WTC11 (cell line): ENCODE measurements at places on chromosomes 13 and 19.

- DNase-seq, result no peak
Measured at GRCh38 chr13:110392510-110393240, 85.6 kb downstream of the COL4A2 start.

DNA sequence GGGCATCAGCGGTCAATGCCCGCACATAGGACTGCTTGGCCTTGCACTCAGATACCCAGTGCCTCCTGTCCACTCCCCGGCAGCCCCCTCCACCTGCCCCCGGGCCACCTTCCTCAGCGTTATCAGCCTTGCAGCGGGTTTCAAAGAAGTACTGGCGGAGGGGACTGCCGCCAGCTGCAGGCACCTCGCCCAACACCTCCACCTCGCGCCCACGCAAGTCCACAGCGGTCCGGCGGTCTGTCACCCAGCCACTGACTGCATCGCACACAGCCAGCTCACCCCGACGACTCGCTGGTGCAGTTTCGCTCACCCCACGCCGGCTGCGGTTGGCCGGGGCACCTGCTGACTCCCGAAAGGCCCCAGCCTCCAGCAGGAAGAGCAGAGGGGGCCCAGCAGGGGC is 3.2 kb downstream of the NTF4 start:
- no peak for DNase-seq

DNA sequence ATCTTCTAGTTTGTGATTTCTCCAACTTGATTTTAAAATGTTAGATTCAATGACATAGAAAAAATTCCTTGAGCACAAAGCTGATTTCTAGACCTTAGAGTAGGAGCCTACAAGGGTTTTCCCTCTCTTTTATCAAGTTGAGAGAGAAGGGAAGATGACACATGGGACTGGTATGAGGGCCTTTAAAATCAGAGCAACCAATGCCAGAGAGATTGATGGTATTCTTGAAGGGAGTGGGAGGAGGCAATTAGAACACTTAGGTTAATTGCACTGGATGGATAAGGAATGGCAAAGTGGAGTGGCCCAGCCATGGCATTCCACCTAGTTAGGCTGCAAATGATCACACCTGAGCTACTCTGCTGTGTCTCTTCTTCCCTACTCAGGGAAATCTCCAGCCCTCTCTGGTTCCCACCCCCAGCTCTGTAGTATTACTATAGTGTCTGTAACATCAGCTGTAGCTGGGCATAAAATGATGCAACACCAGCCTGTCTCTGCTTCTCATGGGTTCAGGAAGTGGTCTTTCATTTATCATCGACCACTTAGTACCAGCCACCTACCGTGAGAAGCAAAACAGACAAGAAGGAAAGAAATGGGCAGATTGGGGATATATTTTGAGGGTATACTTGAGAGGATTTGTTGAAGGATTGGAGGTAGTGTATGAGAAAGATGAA is 333.6 kb downstream of the DLEU7 start:
- DNase-seq, result no peak

- no peak for DNase-seq
Measured at GRCh38 chr13:107234319-107235073, 666.6 kb upstream of the ARGLU1 start.

DNA sequence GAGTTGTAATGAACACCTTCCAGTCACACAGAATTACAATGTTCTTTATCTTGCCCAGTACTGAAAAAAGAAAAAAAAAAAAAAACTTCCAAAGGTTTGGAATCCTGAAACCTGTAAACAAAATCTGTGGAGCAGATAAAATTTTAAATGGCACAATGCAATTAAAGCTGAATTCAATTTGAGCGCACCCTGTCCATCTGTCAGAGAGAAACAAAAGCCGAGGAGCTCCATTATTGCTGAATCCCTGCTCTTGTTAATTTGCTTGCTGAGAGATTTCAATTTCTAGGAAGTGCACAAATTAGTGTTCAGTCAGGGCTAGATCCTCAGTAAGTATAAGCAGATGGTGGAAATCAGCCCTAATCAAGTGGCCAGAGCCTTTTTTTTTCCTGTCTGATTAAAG is 65.2 kb downstream of the DACH1 start:
- DNase-seq, result no peak

- no peak for DNase-seq
Measured at GRCh38 chr19:588741-589692, 664 bp upstream of the HCN2 start.

- DNase-seq, result no peak
Measured at GRCh38 chr13:47858042-47859025, 142.7 kb downstream of the SUCLA2 start.

- no peak for DNase-seq
Measured at GRCh38 chr13:30400376-30400775, 21.9 kb upstream of the UBE2L5 start.

- DNase-seq, result no peak
Measured at GRCh38 chr19:44857837-44858236, 11.7 kb downstream of the NECTIN2 start.

- no peak for DNase-seq
Measured at GRCh38 chr19:582497-583197, 7.0 kb upstream of the HCN2 start.

- no peak for DNase-seq
Measured at GRCh38 chr13:29099781-29100406, 279.8 kb downstream of the MTUS2 start.

- DNase-seq, result no peak
Measured at GRCh38 chr13:84951128-84951527, 848.1 kb downstream of the SLITRK6 start.

- DNase-seq, result no peak
Measured at GRCh38 chr13:24270639-24271141, 38.7 kb upstream of the C1QTNF9 start.

DNA sequence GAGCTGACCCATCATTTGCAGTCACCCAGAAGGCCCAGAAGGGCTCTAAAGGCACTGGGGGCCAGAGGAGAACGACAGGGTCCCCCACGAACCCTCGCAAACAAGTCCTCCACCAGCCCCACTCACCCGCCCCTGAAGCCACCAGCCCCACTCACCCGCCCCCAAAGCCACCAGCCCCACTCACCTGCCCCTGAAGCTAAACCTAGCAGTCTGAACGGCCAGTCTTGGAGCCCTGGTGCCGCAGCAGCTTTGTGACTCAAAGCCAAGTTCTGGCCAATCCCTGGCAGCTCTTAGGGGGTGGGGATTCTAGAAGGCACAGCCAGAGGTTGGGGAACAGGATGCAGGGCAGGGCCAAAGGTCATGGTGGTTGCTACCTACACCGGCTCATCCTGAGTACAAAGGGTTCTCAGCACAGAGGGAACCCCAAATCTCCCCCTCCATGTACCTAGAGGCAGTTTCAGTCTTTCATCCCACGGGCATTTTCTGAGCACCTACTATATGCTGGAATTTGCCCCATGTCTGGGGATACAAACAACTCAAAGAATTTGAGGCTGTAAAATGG is at the start of gene IQCN:
Gene IQCN (minus strand): TSS at position 234 of the 562 bp plus-strand sequence. CDS start 4,974 bp downstream, outside the sequence.
- DNase-seq, result no peak

- no peak for DNase-seq
Measured at GRCh38 chr13:110503037-110503901, 58.3 kb downstream of the RAB20 start.

DNA sequence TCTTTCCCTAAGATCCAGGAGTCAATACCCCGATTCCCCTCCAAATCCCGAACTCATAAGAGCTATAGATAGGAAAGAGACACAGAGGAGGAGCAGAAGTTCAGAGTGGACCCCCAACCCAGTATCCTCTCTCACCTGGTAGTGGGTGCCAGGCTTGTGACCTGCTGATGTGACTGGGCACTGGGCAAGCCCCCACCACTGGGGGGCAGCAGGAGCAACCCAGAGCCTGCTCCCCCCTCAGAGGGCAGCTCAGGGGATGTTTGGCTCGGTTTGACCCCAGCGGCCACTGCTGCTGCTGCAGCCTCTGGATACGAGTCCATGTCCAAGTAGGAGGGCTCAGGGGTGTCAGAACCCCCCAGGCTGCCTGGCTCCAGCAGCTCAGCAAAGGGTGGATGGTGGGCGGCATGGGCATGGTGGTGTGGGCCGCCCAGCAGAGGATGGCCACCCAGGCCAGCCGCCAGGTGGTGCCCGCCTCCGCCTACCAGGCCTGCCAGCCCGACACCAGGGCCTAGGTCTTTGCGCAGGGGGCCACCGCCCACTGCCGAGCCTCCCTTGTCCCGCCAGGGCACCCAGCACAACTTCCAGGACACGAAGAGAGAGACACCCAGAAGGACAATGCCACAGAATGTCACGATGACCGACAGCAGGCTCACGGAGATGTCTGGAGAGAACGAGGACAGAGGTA is 7.4 kb downstream of the SYT3 start:
- DNase-seq, result no peak

DNA sequence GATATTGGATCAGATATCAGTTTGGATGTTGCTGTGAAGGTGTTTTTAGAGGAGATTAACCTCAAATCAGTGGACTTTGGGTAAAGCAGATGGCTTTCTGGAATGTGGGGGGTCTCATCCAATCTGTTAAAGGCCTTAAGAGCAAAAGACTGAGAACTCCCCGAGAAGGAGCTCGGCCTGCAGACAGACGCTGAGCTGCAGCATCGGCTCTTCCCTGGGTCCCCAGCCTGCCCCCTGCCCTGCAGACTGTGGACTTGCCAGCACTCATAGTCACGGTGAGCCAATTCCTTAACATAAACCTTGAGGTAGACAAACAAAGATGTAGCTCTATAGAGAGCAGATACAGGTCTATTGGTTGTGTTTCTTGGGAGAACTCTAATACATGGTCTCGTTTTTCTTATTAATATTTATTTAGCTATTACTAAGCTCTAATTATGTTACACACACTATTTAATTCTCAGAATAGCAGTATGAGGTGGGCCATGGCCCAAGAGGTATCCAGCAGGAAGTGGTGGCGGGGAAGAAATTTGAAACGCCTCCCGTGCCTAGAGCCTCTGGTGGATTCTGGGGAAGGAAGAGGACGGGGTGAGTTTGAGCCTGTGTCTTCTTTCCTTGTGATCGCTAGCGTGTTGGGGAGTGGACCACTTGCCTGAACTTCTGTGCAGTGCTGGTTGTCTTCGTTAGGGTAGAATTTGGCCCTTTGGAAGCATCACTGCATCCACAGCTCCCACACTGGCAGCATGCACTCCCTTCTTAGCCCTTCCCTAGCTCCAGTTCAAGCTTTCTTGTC is 305.3 kb downstream of the TEX29 start:
- DNase-seq, result no peak

DNA sequence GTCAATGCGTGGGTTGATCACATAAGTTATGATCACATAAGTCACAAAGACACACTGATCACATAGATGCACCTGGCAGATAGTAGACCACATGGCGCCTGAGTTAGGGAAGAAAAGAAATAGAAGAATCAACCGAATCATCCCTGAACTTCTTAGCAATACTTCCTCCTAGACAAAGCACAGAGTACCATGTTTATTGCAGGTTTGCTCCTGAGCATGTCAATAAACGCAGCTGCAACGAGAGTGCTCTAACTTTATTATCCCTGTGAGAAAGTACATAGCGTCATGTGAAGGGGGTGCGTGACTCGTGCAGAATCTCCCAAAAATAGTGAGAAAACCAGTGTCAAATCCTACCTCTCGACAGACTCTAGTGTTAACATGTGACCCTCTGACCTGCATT is 17.3 kb downstream of the NCR1 start:
- DNase-seq, result no peak

- DNase-seq, result no peak
Measured at GRCh38 chr13:80924596-80924995, 583.7 kb upstream of the SPRY2 start.

DNA sequence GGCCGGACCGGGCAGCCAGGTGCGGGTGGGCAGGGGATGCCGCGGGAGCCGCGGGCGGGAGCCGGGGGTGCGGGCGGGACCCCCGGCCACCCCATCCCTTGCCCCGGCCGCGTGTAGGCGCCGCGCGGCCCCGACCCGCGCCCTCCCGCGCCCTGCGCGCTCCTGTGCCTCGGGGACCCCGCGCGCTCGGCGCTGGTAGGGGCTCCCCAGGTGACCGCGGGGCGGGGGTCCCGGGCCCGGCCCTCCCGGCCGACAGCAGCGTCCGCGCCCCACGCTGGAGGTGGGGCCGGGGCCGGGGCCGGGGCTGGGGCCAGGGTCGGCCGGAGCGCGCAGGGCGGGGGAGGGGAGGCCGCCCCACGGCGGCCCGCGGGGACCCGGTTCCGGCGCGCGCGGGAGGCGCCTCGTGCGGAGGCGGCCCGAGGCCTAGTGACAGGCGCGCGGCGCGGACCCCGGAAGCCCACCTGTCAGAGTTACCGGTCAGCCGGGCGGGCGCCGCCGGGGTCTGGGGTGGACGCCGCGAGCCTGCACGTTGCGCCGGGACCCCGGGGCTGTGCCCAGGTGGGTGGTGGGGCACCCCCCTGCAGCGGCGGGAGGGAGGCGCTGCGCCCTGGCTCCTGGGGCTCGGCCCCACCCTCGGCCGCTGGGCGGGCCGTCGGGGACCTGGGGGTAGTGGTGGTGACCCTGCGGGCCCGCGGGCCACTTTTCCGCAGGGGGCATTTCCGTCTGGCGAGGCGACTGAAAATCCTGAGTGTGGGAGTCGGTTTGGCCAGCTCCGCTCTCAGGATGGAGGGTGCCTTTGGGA is 518 bp downstream of the TFDP1 start:
- no peak for DNase-seq

GRCh38 chr19:13013649-13014048 is 18.4 kb downstream of the NFIX start:
- no peak for DNase-seq

GRCh38 chr19:17767559-17767958 is 16.3 kb downstream of the FCHO1 start:
- no peak for DNase-seq

DNA sequence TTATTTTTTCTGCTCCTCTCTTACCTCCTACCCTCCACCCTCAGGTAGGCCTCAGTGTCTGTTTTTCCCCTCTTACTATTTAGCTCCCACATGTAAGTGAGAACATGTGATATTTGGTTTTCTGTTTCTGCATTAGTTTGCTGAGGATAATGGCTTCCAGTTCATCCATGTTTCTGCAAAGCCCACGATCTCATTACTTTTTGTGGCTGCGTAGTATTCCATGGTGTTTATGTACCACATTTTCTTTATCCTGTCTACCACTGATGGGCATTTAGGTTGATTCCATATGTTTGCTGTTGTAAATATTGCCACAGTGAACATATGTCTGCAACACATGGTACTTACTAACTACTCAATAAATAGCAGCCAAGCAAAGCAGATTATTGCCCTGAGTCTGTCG is 56.8 kb downstream of the DNAJC15 start:
- no peak for DNase-seq

GRCh38 chr13:24632382-24633121 is 47.7 kb upstream of the ATP12A start:
- no peak for DNase-seq

DNA sequence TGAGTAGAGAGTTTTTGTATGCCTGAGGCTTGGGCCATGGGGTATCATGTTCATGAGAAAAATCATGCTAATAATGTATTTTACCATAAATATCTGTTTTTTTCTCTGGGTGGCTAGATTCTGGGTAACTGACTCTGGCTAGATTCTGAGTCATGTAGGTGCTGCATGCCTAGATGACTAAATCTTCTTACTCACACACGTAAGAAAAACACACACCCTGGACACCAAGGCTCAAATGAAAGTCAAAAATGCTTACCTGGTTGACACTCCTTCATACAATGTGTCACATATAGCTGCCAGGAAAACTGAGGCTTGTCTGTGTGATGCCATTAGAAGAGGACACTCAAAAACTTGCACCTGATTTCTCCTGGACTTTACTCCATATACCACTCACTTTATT is 597.4 kb upstream of the SLITRK1 start:
- no peak for DNase-seq

GRCh38 chr19:41025411-41025810 is 34.3 kb downstream of the CYP2B6 start:
- no peak for DNase-seq

GRCh38 chr19:16506961-16507360 is 10.8 kb downstream of the C19orf44 start:
- DNase-seq, result no peak

GRCh38 chr19:57350877-57351805 is at the start of gene ZNF304:
ZNF304 (plus strand) TSS chr19:57351271; CDS start chr19:57351665, 394 bp downstream.
- DNase-seq, result peak; percentile 93

- no peak for DNase-seq
Measured at GRCh38 chr13:24166561-24166960, 6.0 kb downstream of the SPATA13 start.
